ENCODE measurements at places on chromosomes 16 and 17. TPM values are rescaled to one million over a fixed set of nuclear protein-coding genes. Genes with fewer than 3 reads are reported as not detected.

DNA sequence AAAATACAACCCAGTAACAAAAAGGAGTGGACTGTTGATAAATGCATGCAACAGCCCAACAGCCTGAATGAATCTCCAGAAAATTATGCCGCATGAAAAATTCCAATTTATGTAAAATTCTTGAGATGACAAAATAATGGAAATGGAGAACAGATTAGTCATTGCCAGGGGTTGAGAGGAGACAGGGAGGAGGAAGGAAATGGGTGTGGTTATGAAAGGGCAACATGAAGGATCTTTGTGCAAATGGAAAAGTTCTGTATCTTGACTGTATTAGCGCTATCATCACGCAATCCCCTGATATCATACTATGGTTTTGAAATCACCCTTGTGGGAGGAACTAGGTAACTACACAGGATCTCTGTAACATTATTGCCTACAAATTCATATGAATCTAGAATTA, 1058.3 kb upstream of the RBFOX1 start:
- no peaks in the 10 kb centered on the region for H3K36me3 ChIP-seq
- H3K4me1 ChIP-seq, result no peaks in the 10 kb centered on the region
- no peak for DNase-seq
- no peaks in the 10 kb centered on the region for H3K27me3 ChIP-seq

- no peak overlapping the region for H3K4me3 ChIP-seq
- peaks cover 6% of the 10 kb centered on the region for H3K36me3 ChIP-seq
- H3K27ac ChIP-seq, result no peak overlapping the region
- H3K27me3 ChIP-seq, result no peaks in the 10 kb centered on the region
- no peaks in the 10 kb centered on the region for H3K4me1 ChIP-seq
These were observed 17.4 kb upstream of the C17orf107 start for GRCh38 chr17:4881761-4882555.

GRCh38 chr17:13084420-13084819, 66.6 kb upstream of the ELAC2 start:
- H3K27ac ChIP-seq, result no peak overlapping the region
- peaks cover 34% of the 10 kb centered on the region for H3K27me3 ChIP-seq
- H3K36me3 ChIP-seq, result no peaks in the 10 kb centered on the region

- no peaks in the 10 kb centered on the region for H3K27me3 ChIP-seq
- no peak overlapping the region for H3K4me3 ChIP-seq
- H3K4me1 ChIP-seq, result peaks cover 10% of the 10 kb centered on the region
- no peak for DNase-seq
- H3K27ac ChIP-seq, result no peak overlapping the region
- H3K36me3 ChIP-seq, result no peaks in the 10 kb centered on the region
These were observed 3.3 kb downstream of the GOT2 start for GRCh38 chr16:58730724-58731370.

- H3K27me3 ChIP-seq, result no peaks in the 10 kb centered on the region
- no peak overlapping the region for H3K27ac ChIP-seq
- peaks cover 4% of the 10 kb centered on the region for H3K4me1 ChIP-seq
- no peak for DNase-seq
These were observed 156.5 kb downstream of the CHD9 start for GRCh38 chr16:53211253-53211652.

- H3K36me3 ChIP-seq, result no peaks in the 10 kb centered on the region
- no peak overlapping the region for H3K27ac ChIP-seq
- peaks cover 6% of the 10 kb centered on the region for H3K4me1 ChIP-seq
- H3K27me3 ChIP-seq, result no peaks in the 10 kb centered on the region
- H3K4me3 ChIP-seq, result no peak overlapping the region
- no peak for DNase-seq
These were observed 40.9 kb upstream of the MEOX1 start for GRCh38 chr17:43702637-43703036.

DNA sequence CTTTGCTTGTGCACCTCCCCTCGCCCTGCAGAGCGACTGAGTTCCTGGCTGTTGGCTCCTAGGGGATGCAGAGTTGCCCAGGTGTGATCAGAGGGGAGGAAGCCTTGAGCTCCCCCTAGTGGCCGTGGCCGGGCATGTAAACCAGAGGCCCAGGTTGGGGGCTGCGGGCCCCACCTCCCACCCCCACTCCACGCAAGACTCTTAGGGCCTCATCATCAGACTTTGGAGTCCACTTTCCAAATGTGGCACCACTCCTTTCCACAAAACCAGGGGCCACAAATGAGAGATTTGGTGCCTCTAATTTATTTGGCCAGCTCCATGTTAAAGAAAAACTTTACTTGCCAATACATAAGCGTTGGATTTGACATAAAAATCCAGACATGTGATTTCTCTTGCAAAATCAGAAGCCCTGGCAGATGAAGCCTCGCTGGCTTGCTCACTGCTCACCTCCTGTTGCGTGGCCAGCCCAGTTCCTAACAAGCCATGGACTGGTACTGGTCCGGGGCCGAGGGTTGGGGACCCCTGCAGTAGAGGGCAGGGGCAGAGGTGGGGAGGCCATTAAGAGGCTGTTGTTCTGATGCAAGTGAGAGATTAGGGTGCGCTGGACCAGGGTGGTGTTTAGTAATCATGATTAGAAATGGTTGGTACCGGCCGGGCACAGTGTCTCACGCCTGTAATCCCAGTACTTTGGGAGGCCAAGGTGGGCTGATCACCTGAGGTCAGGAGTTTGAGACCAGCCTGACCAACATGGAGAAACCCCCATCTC, 28.7 kb upstream of the GAS7 start:
- no peaks in the 10 kb centered on the region for H3K27me3 ChIP-seq
- peak; percentile 31 for DNase-seq
- H3K4me1 ChIP-seq, result no peaks in the 10 kb centered on the region
- no peak overlapping the region for H3K4me3 ChIP-seq
- H3K36me3 ChIP-seq, result no peaks in the 10 kb centered on the region
- no peak overlapping the region for H3K27ac ChIP-seq

Gene HP
- not detected for total RNA-seq

DNA sequence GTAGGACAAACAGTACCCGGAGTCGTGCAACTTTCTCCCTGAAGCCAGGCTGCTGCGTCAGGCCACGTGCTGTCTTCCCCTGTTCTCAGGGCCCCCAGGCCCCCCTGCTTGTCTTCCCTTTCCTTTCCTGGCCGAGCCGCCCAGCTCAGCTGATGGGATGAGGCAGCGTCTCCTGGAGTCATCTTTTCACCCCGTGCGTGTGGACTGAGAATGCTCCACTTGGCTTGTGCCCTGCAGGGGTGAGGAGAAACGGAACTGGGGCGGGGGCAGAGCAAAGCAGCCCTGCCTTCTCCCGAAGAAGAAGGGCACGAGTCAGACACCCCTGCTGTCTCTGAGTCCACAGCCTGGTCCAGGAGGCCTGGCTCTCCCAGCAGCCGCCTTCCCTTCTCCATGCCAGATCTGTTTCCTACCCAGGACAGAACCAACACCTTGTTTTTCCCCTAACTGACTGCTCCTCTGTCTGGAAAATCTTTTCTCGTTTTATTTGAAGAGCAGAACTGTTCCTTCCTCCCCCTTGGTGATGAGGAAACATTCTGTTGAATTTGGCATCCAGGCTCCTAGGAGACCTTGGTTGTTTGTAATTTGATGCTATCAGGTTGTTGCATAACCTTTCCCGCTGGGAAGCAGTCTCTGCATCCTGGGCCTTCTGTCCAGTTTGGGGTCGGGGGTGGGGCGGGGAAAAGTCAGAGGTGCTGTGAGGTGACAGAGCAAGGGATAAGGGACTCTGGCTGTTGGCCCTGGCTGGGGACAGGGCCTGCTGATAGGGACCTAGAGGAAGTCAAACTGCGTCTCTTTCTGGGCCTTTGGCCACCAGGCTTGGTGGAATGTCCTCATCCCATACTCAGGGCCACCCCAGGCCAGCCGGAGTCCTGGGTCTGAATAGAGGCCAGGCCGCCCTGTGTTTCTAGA, 78.8 kb downstream of the WIPI1 start:
- peak; percentile 88 for DNase-seq
- no peaks in the 10 kb centered on the region for H3K36me3 ChIP-seq
- no peaks in the 10 kb centered on the region for H3K27me3 ChIP-seq
- peak overlapping the region; percentile 93 for H3K27ac ChIP-seq
- peaks cover 52% of the 10 kb centered on the region for H3K4me1 ChIP-seq
- peak overlapping the region; percentile 14 for H3K4me3 ChIP-seq

Measured in PC-3 (cell line).